NCI-H446 (cell line): ENCODE measurements at places on chromosomes 16 and 17.
A peak's percentile ranks its signal among the peaks of the same experiment; 100 is the strongest.

GRCh38 chr16:28106467-28107215, 43.1 kb upstream of the GSG1L start:
- DNase-seq: no peak

- DNase-seq: peak; percentile 69
Observed at GRCh38 chr17:40348562-40349476, 15.7 kb downstream of the GJD3 start.

GRCh38 chr17:81920612-81921536, 2.9 kb upstream of the SIRT7 start:
- DNase-seq: no peak

GRCh38 chr16:5018793-5019192, 14.9 kb downstream of the NAGPA start:
- no peak for DNase-seq

- no peak for DNase-seq
Observed at GRCh38 chr17:34412965-34413441, 50.0 kb upstream of the CCL1 start.

DNA sequence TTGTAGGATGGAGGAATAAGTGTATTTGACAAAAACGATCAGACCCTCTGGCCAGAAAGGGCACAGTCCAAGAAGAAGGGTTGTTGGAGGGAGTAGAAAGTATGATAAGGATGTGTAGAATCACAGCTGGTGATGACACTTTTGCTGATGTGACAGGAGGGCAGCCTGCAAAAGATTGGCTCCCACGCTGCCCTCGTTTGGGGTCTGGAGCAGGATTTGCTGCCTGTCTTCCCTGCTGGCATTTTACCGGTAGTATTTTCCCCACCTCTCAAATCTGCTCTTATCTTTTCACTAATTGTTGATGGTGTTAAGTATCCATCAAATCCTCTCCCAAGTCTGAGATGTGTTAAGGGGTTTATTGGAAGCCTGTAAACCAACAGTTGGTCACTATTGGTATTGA, 208.8 kb downstream of the CCDC182 start:
- no peak for DNase-seq

GRCh38 chr16:72371307-72372086, 199.5 kb upstream of the PMFBP1 start:
- no peak for DNase-seq

- no peak for DNase-seq
Observed at GRCh38 chr17:78125138-78125913, 3.2 kb downstream of the TMC6 start.

- DNase-seq: no peak
Observed at GRCh38 chr17:47898241-47898640, 2.2 kb downstream of the SP2 start.

GRCh38 chr16:11708421-11708820, 34.2 kb downstream of the TXNDC11 start:
- no peak for DNase-seq
